Stimulated activated CD8-positive, alpha-beta memory T cell treated with anti-CD3 and anti-CD28 coated beads, Interleukin-4, amount 100 ng/mL, for 1 hour (primary cell): ENCODE measurements at places on chromosomes 13 and 19.

GRCh38 chr19:8611391-8611876 is 919 bp upstream of the ADAMTS10 start:
- DNase-seq = no peak

GRCh38 chr13:76293751-76294150 is 592.5 kb downstream of the KCTD12 start:
- DNase-seq = no peak

- DNase-seq = no peak
Measured at GRCh38 chr13:25882466-25883357, 169.1 kb downstream of the SHISA2 start.

DNA sequence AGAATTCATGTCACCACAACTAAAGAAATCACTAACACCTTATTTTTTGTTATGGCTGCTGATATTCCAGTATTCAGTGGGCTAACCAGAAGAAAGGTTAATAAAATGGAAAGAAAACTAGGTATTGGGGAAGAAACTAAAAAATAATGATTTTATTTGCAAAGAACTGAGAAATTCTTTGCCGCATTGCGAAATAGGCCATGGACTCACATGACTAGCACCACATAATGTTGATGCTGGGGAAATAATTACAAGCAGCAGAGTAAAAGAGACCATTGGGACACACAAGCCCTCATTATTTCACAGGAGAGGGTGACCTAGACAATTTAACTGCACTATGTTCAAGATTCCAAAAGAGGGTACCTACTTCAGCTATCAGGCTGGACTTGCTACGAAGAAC is 1411.5 kb downstream of the SLITRK5 start:
- no peak for DNase-seq

- DNase-seq = no peak
Measured at GRCh38 chr13:42393573-42394360, 121.8 kb downstream of the AKAP11 start.

DNA sequence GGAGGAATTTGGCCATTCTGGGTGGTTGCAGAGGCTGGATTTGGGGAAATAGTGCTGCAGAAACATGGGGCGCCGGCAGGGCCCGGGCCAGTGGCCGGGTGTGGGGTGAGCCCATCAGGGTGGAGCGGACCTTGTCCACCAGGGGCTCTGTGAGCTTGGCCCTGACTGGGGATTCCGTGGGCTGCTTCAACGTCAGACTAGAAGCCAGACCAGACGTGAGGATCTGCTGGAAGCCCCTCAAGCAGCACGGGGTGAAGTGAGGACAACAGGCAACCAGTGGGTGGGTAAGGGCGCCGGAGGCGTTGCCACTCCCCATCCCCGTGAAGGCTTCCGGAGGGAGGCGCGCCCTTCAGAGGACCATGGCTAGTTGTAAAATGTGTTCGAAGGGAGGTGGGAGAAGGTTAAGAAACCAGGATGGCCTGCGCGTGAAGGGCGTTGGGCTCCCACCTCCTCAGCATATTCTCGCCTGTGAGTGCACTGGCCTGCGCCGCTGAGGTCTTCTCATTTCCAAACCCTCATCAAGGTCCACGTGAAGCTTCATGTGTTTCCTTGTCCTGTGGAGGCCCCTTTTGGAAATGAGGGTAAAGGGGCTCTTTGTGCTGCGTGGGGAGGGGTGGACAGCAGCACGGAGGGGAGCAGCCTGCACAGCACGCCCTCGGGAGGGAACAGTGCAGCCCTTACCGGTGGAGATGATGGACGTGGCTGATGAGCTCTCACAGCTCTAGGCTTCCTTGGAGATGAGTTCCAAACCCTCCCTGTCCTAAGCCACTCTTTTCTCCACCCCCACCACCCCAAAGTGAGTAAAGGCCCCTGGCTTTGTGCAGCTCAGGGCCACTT is 8.3 kb downstream of the TEX29 start:
- DNase-seq = no peak

- DNase-seq = no peak
Measured at GRCh38 chr13:85586422-85586831, 212.8 kb downstream of the SLITRK6 start.

DNA sequence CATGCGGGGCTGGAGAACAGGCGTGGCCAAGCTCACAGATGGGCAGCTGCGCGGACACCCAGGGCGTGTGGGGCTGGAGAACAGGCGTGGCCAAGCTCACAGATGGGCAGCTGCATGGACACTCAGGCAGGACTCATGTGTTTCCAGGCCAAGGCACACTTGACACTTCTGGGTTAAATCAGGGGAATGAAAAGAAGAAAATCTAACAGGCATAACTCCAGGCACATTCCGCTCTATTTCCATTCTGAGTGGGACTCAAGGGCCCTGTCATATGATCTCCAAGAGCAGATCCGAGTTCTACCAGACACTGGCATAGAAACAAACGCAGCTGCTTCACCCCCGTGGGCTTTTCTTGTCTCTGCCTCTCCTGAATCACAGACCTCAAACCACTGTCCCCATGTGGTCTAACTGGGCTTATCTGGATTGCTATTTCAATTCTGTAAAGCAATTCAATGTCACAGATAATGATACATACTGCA is 17.4 kb upstream of the C13orf46 start:
- no peak for DNase-seq

DNA sequence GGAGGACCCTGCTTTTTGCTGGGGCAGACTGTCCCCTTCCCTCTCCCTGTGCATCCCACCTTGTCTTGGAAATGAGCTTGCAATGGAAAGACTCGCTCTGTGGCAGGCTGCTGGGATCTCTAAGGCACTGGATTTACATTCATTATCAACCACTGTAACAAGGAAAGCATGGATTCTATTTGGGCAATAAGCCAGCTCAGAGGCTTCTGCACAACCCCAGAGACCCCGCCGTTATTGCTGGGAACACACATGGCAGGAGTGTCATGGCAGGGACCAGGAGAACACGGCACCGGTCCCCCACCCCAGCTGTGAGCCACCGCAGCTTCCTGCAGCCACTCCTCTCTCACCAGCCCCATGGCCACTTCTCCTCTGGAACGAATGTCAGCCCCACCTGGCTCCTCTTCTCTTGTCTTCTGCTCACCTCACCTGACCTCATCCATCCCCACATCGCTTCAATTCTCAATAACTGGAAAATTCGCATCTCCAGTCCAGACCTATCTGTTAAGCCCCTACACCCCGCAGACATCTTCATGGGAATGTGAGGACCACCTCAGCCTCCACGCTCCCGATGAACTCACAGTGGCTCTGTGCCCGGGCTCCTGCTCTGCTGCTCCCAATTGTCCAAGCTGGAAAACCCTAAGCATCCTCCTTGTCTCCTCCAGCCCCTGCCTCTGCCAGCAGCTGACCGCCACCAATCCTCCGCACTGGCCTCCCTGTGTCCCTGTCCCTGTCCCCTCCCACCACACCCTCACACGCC is 181.5 kb downstream of the USP12 start:
- no peak for DNase-seq

- no peak for DNase-seq
Measured at GRCh38 chr19:8206147-8207087, 2.8 kb upstream of the CERS4 start.
